Retina (tissue), 1 donor: ENCODE measurements at places on chromosomes 13 and 19.

DNA sequence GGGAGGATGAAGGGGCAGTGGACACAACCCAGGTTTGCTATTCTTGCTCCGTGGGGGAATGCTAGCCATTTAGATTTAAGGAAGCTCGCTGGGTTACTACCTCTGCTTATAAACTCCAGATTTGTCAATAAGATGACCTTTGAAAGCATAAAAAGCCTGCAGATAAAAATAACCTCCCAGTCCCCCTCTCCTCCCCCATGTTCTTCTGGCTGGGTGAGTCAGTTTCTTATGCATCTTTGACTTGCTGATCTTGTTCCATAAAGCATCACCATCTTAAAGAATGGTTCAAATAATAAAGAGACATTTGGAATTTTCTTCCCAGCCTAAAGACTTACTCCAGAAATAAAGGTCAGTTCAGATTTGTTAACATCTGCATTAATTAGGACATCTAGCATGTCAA lies 118.3 kb upstream of the RNF113B start:
- no peak for DNase-seq

DNA sequence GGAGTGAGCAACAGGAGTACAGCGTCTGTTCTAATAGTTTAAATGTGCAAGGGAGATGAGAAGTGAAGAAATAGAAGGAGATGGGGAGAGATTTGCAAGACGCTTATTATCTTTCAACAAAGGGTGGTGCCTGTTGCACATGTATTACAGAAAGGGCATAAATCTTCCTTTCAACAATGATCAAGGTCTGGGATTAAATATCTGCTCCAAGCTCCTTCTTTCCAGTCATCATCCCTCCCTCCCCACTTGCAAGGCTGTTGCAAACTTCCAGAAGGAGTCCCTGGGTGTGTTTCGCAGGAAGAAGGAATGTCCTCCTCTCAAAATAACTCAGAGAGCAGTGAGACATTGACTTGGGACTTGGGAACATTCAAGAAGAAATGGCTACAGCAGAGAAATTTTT lies 63.5 kb upstream of the MYCBP2 start:
- no peak for DNase-seq

- no peak for DNase-seq
Measured at GRCh38 chr13:67934617-67935330, 704.6 kb upstream of the PCDH9 start.

DNA sequence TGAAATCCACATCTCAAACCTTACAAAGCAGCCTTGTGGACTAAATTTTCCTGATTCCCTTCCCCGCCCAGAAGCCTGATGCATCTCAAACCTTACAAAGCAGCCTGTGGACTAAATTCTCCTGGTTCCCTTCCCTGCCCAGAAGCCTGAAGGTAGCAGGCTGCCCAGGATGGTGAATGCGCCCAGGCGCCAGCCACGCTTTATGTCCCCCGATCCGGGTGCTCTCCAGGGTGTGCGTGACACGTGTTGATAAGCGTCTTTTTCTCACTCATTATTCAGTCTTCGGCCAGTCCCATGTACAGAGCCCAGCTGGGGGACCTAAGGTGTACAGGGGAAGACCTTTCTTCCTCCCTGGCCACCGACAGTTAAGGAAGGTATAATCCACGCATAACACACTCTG lies 31.8 kb downstream of the LAMP1 start:
- DNase-seq: no peak

DNA sequence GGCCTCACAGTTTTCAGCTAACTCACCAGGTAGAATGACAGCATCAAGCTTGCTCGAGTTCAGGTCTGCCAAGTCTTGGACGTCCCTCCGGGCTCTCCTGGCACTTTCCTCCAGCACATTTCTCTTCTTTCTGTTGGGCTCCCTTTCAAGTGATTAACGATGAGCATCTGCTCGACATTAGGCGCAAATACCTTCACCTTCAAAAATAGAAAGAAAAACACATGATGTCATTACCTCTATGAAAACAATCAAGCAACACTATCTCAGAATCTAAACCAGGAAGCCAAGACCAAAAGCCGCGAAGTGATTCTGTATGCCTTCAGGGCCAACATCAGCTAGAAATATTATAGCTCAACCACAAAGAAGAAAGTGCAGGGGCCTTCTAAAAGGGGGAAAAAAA lies 15.4 kb upstream of the CLN5 start:
- DNase-seq: no peak

DNA sequence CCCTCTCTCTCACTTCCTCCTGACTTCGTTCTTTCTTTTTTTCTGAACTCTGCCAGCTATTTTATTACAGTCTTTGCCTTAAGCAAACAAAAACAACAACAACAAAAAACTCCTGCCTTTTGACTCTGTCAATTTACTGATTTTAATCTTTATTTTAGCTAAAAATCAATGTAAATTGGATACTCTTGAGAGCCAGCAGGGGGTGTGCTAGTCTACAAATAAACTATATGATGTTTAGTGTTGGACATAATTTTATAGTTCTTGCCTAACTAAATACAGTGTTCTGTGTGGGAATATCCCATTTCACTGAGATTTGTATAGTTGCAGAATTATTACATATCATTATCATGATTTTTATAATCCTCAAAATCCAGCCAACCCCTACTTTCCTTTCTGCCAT lies 1199.9 kb upstream of the SPRY2 start:
- DNase-seq: no peak

GRCh38 chr13:62875118-62875640 lies 1459.5 kb upstream of the PCDH20 start:
- DNase-seq: no peak

DNA sequence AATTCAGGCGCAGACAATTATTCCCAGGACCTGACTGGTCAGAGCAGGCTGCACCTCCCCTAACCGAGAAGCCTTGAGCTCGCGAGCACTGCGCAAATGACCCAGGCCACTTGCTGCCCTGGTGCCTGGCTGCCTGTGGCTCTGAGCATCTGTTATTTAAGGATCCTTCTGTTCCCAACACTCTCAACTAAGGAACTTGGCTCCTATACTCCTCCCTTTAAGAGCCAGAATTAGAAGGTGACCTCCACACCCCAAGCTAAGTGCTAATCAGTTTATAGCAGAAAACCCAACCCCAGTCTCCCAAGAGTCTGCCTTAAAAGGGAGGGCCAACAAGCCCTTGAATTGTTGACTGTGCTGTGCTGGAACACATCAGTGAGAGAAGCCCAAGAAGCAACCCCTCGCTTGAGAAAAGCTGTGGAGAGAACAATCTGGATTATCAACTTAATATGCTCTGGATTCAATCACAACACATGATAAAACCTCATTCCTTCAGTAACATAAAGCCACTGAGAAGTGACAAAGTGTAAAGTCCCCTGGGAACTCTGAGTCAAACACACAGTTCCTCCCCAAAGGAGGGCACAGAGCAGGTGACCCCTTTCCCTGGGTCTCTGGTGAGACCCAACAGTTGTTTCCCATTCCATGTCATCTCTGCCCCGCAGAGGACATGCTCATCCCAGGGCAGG lies 14.6 kb downstream of the AKAP8L start:
- no peak for DNase-seq

GRCh38 chr13:108686027-108686426 lies 56.6 kb downstream of the MYO16 start:
- DNase-seq: no peak

DNA sequence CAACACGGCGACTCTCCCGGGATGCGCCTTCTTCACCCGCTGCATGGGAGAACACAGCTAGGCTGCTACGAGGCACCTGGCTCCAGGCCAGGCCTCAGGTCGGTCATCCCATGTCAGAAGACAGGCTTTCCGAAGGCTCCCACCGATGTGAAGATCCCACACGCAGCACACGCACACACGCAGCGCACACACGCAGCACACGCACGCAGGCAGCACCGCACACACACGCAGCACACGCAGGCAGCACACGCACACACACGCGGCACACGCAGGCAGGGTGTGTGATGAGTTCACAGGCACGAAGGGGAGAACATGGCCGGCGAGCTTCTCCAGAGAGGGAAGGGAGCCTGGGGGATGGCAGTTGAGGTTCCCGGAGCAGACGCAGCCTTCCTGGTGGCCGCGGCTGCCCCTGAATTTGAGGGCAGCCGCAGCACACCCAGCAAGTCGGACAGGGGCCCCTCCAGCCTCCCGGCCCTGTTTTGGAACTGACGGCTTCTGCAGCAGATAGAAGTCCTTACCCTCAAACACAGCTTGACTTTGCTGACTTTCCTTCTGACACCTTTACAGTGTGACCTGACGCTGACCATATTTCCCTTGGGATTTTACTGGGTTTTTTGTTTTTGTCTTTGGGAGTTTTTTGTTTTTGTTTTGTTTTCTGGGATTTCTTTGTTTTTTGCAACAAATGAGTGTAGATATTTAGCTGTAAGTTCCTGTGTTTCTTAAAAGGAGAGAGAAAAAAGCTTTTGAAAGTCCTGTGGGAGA lies 55.9 kb downstream of the RASA3 start:
- peak; percentile 23 for DNase-seq

- no peak for DNase-seq
Measured at GRCh38 chr13:113031465-113031864, 62.5 kb downstream of the MCF2L start.

DNA sequence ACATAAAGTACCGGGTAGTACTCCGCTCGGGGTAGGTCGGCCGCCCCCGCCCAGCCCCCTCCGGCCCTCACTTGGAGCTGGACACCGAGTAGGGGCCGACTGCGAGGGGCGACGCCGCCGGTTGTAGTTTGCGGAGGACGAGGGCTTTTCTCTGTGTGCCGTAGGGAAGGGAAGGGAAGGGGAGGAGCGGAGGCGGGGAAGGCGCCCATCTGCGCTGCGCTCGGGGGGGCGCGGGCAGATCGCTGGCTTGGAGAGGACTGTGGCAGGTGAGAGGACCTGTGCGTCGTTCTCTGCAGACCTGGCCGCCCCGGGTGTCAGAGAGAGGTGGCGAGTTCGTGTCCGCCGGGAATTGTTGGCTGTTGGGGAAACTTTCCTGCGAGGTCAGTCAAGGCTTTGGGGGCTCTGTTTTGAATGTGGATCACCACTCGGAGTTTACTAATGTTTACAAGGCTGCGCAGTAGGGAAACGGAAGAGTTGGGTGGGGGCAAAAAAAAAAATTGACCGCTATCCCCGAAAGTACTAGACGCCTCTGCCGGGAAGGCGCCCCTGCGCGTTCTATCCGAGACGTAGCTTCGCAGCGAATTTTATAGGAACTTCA lies 1.4 kb downstream of the ING1 start:
- DNase-seq: no peak

- DNase-seq: no peak
Measured at GRCh38 chr13:47455626-47456025, 545.4 kb downstream of the SUCLA2 start.

DNA sequence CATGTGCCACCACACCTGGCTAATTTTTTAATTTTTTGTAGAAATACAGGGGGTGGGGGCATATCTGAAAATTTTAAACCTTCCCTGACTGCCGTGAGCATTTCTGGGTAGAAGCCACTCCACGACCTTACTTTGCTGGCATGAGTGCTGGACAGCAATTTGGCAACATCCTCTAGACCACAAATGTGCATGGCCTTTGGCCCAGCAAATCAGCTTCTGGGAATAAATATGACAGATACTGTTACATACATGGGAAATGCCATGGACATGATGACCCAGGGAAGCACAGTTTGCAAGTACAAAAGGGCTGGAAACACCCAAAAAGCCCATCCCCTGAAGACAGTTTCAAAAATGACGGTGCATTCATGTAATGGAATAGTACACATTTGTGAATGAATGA lies 3.2 kb upstream of the PVR start:
- no peak for DNase-seq

GRCh38 chr13:32530841-32531253 lies 7.7 kb downstream of the N4BP2L2 start:
- no peak for DNase-seq

GRCh38 chr13:43786766-43787517 lies at the start of gene ENOX1:
TSS of gene ENOX1 (minus strand) at chr13:43786972.
- peak; percentile 93 for DNase-seq

DNA sequence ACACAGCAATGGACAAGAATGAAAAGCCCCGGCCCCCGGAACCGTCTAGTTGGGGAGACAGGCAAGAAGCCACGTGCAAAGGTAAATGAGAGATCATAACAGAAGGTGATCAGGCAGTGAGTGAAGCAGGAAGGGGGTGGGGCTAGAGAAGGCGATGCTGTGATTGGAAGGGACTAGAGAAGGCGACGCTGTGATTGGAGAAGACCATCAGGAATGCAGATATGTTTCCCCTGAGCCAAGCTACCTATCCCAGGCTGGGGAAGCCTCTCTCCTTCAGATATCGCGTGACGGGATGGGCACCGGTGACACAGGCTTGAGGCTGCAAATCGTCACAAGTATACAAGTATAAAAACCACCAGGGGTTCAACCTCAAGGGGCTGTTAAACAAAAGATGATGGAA lies 21.8 kb downstream of the DCAF15 start:
- peak; percentile 14 for DNase-seq

GRCh38 chr13:21020176-21020575 lies 41.2 kb downstream of the LATS2 start:
- DNase-seq: no peak

- no peak for DNase-seq
Measured at GRCh38 chr19:55136399-55137102, 12.5 kb downstream of the TNNT1 start.

DNA sequence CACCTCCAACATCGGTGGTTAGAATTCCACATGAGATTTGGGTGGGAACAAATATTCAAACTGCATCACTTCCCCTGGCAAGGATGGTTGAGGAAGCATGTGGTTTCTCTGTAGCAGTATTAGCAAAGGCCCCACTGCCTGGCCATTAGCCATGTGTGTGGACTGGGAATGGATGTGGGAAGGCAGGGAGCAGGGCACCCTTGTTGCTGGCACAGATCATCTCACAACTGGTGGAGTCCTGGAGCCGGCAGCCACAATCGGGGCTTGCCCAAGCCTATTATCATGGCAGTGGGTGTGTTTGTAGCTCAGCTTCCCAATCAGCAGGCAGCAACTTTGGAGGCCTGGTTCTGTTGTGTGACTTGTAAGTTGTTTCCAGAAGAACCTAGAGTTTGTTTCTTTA lies 391.9 kb downstream of the DLEU7 start:
- no peak for DNase-seq

DNA sequence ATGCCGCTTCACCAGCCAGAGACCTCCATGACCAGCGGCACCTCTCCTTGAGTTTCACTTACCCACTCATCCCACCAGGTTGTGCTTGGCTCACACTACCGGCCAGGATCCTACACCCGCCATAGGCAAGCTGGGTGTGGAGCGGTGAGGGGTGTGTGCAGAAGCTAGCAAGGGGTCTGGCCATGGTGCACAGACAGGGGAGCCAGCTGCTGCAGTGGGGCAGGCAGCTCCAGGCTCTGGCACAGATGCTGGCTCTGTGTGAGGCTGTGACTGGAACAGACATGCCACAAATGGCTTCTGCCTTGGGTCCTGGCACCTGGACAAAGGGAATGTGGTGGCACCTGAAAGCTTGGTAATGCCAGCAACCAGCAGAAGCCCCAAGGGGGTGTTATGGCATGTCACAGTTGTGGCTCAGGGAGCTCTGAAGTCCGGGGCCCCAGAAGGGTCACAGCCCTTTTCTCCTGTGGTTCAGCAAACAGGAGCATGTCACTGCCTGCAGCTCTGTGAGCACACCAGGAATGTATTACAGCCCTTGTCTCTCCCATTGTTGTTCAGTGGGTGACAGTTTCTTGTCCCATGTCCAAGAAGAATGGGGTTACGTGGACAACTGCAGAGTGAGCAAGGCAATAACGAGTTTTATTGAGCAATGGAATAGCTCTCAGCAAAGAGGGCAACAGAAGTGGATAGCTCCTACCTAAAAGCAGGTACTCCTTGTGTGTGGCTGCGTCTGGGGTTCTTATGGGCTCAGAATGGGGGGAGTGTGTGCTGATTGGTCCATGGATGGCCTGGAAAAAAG lies 2791.0 kb upstream of the PCDH20 start:
- DNase-seq: no peak

- no peak for DNase-seq
Measured at GRCh38 chr19:5823579-5824281, 15.8 kb downstream of the FUT6 start.
